Stimulated activated CD4-positive, alpha-beta T cell treated with anti-CD3 and anti-CD28 coated beads, TNF-alpha, amount 100 ng/mL, for 1 hour (primary cell): ENCODE measurements at places on chromosomes 1 and 21.

GRCh38 chr21:19987671-19988070 lies 1010.5 kb upstream of the NCAM2 start:
- DNase-seq = no peak

DNA sequence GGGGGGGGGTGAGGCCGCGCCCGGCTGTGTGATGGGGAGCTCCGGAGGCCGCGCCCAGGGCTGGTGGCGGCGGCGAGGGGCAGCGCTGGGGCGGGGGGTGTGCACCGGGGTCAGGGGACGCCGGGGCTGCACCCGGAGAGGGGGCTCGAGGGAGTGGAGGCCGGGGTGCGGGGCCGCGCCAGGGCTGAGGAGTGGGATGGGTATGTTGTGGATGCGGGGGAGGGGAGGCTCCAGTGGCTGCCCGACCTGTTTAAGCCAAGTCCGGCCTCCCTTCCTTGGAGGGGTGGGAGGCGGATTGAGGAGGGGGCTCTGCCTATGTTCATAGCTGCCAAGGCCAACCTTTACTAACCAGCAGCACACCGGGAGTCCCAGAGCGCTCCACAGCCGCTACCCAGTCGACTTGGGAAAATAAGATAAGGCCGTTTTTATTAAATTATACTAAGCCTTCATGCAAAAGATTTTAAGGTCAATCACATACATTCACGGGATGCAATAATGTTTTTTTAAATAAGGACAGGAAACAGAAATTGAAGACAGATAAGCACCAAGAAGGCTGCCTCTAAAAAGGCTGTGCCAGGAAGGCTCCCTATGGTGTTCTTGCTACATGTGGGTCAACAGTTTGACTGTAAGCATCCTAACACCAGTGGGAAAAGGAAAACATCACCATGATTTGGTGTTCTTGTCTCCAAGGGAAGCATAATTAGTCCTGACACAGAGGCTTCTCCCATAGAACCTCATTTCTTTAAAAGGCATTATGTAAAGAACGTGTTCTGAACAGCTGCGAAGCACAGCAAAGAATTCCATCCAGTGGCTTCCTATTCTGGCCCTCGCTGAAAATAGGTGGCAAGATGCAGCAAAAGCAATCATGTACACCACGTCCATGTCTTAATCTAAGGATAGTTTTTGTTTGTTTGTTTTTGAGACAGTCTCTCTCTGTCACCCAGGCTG lies 626 bp upstream of the HLCS start:
- DNase-seq = no peak

DNA sequence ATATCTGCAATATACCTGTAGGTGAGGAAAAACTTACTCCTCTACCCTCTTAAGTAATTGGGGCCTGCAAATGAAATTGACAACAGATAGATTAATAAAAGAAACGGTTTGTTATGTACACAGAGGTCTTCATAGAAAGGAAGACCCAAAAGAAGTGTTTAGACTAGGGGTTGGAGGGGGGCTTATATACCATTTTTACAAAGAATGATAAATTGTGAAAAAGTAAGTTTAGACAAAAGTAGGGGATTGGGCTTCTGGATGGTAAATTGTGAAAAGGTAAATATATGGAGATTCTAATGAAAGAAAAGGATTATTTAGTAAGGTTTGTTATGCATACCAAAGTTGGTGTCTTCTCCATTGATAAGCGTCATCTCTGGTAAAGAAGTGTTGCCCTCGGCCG lies 73.2 kb upstream of the KIAA1614 start:
- DNase-seq = no peak

DNA sequence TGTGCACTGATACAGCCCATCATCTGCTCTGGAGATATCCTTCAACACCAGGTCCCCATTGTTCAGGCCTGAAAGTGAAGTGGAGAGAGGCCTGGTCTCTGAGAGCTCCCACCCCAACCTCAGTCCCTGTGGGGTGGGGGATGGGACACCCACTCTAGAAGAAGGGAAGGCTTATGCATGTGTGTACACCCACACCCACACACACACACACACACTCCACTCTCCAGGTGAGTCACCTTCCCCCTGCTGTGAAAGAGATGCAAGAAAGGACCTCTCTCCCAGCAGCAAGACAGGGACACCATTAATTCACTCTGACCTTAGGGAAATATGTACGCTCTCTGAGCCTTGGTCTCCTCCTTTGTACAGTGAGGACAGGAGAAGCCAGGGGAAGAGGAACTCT lies 5.9 kb downstream of the VSIG8 start:
- DNase-seq = no peak

DNA sequence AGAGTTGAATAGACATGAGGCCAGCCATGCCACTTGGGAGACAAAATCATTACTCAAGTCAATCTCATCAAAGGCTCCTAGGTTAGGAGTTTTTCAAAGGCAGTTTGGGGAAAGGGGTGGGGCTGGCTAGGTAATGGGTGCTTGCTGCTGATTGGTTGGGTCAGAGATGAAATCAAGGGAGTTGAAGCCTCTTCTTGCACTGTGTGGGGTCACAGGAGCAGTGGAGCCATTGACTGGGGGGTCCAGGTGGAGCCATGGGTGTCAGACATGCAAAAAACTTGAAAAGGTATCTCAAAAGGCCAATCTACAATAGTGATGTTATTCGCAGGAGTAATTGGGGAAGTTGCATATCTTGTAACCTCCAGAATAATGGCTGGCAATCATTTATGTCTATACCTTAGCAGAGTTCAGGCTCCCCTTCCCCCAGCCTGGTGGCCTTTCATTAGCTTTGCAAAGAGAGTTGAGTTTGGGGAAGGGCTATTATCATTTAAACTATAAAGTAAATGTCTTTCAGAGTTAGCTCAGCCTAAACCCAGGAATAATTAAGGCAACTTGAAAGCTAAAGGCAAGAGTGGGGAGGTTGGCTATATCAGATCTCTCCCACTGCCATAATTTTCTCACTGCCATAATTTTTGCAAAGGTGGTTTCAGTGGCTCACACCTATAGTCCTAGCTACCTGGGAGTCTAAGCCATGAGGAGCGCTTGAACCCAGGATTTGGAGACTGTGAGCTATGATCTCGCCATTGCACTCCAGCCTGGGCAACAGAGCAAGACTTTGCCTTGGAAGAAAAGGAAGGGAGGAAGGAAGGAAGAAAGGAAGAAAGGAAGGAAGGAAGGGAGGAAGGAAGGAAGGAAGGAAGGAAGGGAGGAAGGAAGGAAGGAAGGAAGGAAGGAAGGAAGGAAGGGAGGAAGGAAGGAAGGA lies 7.8 kb upstream of the PINK1 start:
- DNase-seq = no peak

- DNase-seq = no peak
Observed at GRCh38 chr1:3670823-3671265, 18.5 kb downstream of the TP73 start.

DNA sequence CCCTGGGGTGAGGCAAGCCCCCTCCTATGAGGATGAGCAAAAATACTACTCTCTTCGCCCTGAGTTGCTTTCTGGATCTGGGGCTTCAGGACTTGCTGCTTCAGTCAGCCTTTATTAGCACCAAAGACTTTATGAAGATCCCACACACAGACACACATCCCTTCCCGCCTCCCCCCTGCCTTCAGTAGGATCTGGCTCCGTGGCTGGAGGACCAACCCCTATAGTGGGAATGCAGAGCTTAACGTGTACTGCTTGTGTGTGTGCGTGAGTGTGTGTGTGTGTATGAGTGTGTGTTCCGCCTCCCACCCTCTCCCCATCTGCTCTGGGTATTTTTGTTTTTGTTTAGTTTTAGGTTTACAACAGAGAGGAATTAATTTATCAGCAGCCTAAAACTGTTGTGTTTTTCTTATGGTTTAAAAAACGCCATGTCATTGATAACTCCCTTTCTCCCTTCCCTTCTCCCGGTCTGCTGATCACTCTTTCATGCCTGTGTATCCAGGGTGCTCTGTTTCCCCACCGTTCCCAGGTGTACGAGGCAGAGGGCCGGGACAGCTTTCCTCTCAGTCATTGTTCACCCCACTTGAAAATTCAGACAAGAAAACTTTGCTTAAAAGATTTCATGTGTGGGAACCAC lies 27.5 kb upstream of the ZFP69B start:
- DNase-seq = no peak

- DNase-seq = no peak
Observed at GRCh38 chr1:231084353-231084752, 44.3 kb upstream of the FAM89A start.

- no peak for DNase-seq
Observed at GRCh38 chr1:248786156-248786555, 30.6 kb upstream of the LYPD8 start.

DNA sequence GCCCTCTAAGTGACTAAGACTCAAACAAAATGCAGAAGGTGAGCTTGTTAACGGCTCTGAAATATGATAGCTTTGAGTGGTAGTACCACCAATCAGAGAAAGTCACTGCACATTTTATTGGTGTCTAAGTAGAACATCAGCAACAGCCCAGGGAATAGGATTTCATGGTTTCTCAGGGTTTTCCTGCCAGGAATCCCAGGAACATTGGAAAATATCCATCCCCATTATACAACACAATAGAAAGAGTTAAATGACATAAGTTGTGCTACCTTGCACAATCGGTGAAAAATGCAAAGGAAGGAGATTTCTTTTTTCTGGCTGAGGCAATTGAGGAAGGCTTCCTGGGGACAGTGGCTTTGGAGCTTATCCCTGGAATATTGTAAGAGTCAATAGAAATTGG lies 283.1 kb downstream of the HLX start:
- DNase-seq = no peak

- DNase-seq = no peak
Observed at GRCh38 chr1:25435397-25436108, 4.9 kb downstream of the MACO1 start.

- no peak for DNase-seq
Observed at GRCh38 chr1:78006521-78006920, 1.8 kb downstream of the DNAJB4 start.

DNA sequence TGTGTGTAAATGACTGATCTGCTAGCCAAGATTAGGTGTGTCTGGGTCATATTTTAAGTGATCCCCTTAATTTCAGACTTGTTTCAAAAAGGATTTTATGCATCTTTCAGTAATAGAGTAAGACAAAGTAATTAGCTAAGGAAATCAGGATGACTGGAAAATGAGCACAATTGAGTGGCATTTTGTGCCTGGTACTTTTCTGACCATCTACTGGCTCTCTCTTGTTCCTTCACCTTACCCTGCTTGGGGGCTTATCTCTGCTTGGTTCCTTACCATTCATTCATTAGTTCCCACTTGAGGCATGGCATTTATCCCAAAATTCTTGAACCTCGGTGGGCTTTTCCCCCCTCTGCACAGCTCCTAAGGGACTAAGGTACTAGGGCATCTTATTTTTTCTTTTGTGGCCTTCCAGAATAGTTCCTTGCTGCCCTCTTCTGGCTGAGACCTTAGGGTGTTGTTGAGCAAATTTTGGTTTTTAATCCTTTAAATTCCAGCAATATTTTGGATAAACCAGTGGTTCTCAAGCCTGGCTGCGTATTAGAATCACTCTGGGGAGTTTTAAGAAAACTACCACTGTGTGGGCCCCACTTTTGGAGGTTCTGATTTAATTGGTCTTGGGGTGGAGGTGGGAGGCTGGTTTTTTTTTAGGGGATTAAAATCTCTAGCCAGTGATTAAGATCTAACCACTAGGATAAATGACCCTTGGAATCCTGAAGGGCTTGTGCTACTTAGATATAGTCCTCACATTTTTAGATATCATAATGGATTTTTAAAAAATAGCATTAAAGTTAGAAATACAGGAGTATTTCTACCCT lies 50.8 kb downstream of the HS2ST1 start:
- no peak for DNase-seq

GRCh38 chr21:36127250-36127904 lies 7.5 kb upstream of the CBR3 start:
- DNase-seq = no peak

- DNase-seq = no peak
Observed at GRCh38 chr1:109338608-109339007, 31.8 kb upstream of the MYBPHL start.

GRCh38 chr1:152919071-152919470 lies 10.7 kb downstream of the IVL start:
- DNase-seq = no peak

DNA sequence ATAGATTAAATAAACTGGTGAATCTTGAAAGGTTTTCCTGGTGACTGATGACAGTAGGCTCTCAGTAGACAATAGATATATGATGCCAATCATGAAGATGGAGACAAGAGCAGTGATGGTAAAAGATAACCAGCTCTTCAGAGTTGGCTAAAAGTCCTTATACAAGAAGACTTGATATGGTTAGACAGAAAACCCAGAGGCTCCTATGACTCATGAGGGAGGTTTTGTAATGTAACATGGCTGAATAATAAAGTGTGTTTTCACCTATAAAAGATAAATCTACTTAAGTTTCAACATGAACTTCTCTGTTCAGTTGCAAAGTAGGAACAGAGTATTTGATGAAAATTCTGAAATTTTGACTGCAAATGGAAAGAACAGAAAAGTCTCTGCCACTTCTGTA lies 12.7 kb upstream of the CRNN start:
- no peak for DNase-seq

DNA sequence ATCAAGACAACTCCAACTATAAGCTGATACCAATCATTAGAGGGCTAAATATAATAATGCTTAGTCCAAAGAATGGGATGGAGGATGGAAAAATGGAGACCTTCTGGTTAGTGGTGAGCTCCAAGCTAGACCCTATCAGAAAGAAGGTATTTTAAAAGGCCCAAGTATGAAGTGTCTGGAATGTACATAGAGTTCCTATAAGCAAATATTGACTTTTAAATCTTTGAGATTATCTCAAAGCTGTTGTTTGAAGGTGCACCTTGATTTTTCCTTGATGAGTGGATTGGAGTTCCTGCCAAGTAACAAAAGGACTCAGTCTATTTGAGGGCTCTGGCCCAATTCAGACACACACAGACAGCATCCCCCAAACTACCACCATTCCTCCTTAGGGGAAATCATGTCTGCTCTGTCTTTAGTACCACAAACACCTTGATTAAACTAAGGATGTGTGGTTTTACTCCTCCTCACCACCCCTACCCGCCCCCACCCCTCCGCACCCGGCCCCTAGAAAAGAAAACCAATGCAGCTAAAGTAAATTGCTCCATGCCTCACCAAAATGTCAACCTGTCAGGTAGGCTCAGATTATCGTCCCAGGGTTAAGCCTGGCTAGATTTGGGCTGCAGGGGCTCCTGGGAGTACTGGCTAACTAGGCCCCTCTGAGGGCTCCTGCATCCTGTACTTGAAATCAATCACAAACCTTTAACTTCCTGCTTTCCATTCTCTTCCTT lies 59.4 kb downstream of the CDC7 start:
- no peak for DNase-seq

DNA sequence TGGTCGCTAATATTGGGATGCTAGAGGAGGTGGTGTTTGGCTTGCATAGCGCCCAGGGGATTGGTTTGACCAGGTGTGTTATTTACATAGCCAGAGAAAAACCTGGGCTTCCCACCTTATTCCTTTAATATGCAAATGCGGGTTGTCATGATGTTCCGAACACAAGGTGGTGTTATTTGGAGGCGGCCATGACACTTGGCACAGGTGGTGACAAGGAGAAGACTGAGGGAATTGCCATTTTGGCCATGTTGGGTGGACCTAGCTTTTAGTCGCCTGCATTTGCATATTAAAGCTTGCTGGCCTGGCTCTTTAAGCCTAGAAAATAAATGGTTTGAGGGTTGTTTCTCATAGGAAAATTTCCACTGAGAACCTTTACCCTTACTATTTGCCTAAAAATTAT lies 490.5 kb downstream of the SIPA1L2 start:
- DNase-seq = no peak

GRCh38 chr1:233010146-233010545 lies 59.7 kb downstream of the NTPCR start:
- no peak for DNase-seq
